Right lobe of liver (tissue), 6 donors: ENCODE measurements at places on chromosomes 4 and X. TPM values are rescaled to one million over a fixed set of nuclear protein-coding genes. Genes with fewer than 3 reads are reported as not detected.

DNA sequence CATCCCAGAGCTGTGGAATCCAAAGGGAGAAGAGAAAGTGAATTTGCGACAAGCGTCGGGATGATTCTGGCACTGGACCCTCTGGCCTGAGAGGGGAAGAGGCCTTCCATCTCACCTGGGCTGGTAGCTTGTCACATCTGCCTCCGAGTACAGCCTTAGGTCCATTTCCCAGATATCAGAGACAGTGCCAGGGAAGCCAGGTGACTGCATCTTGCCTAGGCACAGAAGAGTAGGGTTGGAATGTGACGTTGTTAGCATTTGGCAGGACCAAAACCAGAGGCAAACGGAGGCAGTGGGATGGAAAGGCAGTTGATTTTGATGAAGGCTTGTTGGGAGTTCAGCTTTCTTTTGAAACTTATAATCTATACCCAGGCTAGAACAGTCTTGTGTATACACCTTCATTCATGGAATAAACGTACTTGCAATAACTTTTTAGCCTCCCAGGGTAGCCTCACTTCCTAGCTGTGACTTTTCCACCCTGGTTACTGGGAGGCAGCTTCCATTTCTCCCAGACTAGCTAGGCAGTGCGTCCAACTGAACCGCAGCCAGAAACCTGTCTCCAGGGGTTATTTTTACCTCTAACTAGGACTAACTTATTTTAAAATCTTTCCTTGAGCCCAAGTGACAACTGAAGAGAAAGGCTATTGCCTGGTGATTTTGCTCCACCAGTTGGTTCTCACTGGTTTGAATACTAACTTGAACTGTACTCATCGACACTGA lies 5.9 kb downstream of the SOD3 start:
- no peaks in the 10 kb centered on the region for H3K27me3 ChIP-seq
- H3K36me3 ChIP-seq: no peaks in the 10 kb centered on the region
- no peaks in the 10 kb centered on the region for H3K4me1 ChIP-seq
- no peak overlapping the region for H3K27ac ChIP-seq
- no peak overlapping the region for H3K4me3 ChIP-seq

- no peaks in the 10 kb centered on the region for H3K4me1 ChIP-seq
- H3K4me3 ChIP-seq: no peak overlapping the region
- no peak overlapping the region for H3K27ac ChIP-seq
- DNase-seq: no peak
- H3K36me3 ChIP-seq: no peaks in the 10 kb centered on the region
- H3K27me3 ChIP-seq: no peaks in the 10 kb centered on the region
Measured at GRCh38 chr4:93237521-93237920, 591.0 kb upstream of the ATOH1 start.

DNA sequence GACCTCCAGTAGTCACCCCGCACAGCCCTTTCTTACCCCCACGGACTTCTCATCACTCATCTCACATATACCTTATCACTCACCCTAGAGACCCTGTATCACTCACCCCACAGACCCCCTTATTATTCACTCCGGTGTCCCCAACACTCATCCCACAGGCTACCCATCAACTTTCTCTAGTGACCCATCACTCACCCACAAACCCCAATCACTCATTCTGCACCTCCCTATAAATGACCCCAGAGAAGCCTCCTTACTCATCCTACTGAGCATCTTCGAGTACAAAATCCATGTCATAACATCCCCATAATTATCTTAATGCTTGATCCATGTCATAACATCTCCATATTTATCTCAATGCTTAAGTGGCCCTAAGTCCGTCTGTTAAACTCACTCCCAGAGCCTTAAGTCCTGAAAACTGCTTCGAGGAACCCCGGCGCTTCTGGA lies 934 bp downstream of the ZNF41 start:
- H3K4me1 ChIP-seq: no peaks in the 10 kb centered on the region
- peak overlapping the region; percentile 93 for H3K27ac ChIP-seq
- no peaks in the 10 kb centered on the region for H3K36me3 ChIP-seq
- H3K4me3 ChIP-seq: peak overlapping the region; percentile 80
- no peaks in the 10 kb centered on the region for H3K27me3 ChIP-seq

DNA sequence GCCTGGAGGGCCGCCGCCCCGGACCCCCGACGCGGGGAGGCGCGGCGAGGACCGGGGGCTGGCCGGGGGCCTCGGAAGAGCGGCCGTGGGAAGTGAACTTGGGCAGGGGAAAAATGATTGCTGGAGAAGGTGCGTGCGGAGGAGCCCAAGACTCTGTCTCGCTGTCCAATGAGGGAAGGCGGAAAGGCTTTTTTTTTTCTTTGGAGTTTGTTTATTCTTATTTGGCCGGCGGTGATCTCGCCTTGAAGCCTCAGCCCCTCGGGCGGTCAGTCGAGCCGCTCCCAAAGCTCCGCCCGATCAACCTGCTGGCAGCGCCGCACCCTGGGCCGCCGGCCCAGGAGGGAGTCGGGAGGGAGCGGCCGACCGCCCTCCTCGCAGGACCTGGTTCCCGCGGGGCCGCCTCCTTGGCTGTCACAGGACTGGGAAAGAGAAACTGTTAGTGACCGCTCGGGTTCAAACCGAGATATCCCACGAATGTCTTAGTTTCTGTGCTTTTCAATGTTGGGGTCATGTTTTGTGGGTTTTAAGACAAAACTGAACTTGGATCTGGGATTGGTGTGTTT lies 2.5 kb downstream of the CPEB2 start:
- peak; percentile 96 for DNase-seq
- peak overlapping the region; percentile 100 for H3K27ac ChIP-seq
- peaks cover 20% of the 10 kb centered on the region for H3K36me3 ChIP-seq
- no peaks in the 10 kb centered on the region for H3K27me3 ChIP-seq

DNA sequence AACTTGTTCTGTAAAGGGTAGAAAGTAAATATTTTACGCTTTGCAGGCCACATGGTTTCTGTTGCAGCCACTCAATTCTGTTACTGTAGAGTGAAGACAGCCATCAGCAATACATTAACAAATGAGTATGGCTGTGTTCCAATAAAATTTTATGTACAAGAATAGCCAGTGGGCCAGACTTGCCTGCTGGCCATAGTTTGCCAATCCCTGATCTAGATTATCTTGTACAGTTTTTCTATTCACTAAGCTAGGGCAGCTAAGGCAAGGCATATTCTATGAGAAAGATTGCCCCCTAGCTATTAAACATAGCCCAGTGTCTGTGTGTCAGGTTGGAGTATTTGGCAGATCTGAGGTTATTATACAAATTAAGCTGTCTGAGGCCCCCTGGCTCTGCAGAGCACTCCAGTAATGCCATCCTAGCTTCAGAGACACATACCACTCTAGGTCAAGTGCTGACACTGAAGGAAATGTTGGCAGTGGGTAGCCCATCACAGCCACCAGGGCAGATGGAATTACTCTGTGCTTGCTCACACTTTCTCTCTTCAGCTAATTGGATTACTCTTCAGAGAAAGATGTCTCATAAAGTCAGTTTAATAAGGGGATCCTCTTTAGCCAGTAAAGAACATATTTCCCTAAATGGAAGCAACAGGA lies 40.7 kb downstream of the MTTP start:
- H3K4me3 ChIP-seq: no peak overlapping the region
- peaks cover 66% of the 10 kb centered on the region for H3K36me3 ChIP-seq
- H3K4me1 ChIP-seq: no peaks in the 10 kb centered on the region
- no peak for DNase-seq
- no peaks in the 10 kb centered on the region for H3K27me3 ChIP-seq

DNA sequence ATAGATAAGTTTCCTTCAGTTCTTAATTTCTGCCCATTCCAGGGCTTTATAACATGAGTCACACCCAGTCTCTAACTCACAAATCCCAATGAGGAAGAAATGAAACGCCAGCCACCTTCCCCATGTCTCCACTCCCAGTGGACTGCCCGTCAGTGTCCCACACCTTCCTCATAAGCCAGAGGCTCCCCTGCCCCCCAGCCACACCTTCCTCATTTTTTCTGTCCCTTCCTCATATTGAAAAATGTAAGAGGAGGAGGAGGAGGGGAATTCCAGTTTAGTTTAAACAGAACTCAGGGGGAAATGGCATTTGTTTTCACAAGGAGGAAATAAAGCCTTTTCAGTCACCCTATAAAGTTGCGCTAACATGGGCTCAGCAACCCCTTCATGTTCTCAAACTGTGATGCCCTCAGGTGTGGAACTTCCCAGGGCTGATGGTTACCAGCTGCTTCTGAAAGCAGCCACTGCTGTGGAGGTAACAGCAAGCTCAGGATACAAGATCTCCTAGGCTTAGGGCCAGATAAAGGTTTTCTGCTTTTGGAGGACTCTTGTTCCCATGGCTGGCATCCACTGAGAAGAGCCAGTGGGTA lies 97.8 kb downstream of the PARM1 start:
- H3K4me3 ChIP-seq: no peak overlapping the region
- no peaks in the 10 kb centered on the region for H3K27me3 ChIP-seq
- DNase-seq: peak; percentile 56
- H3K4me1 ChIP-seq: no peaks in the 10 kb centered on the region
- no peaks in the 10 kb centered on the region for H3K36me3 ChIP-seq
- H3K27ac ChIP-seq: no peak overlapping the region

DNA sequence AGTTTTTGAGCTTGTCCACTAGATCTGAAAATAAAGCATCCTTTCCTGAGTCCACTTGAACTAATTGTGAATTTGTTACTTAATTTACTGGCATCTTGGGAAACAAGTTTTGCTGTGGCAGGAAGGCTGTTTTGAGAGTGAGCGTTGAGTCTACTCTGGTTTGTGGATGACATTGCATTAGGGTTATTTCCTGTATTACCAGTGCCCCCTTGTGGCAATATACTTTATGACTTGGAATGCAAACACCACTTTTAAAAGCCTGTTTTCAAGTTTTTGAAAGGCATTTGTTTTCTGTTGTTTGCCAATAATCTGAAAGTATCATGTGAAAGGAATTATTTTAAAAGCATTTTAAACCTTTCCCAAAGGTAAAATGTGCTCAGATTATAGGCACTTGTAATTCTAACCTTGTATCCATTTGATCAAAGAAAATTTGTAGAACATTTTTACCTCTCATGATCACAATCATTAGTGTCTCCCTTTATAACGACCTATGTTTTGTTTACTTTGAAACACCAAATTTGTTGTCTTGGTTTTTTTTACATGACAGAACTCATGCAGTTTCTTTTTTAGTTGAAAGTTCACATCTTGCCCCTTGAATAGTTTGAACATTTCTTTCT lies 18.0 kb upstream of the CYP2U1 start:
- no peak overlapping the region for H3K27ac ChIP-seq
- no peak for DNase-seq
- H3K27me3 ChIP-seq: no peaks in the 10 kb centered on the region
- no peaks in the 10 kb centered on the region for H3K36me3 ChIP-seq

DNA sequence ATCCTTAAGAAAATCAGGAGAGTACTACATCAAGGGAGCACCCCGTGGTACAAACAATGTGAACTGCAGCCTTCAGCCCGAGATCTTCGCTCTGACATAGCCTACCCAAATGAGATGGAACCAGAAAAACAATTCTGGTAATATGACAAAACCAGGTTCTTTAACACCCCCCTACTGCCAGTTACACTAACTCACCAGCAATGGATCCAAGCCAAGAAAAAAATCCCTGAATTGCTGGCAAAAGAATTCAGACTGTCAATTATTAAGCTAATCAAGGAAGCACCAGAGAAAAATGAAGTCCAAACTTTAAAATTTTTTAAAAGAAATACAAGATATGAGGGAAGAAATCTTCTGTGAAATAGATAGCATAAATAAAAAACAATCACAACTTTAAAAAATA lies 101.7 kb upstream of the KLF8 start:
- no peaks in the 10 kb centered on the region for H3K27me3 ChIP-seq
- no peak for DNase-seq
- no peaks in the 10 kb centered on the region for H3K36me3 ChIP-seq
- H3K27ac ChIP-seq: no peak overlapping the region
- no peaks in the 10 kb centered on the region for H3K4me1 ChIP-seq
- H3K4me3 ChIP-seq: no peak overlapping the region

DNA sequence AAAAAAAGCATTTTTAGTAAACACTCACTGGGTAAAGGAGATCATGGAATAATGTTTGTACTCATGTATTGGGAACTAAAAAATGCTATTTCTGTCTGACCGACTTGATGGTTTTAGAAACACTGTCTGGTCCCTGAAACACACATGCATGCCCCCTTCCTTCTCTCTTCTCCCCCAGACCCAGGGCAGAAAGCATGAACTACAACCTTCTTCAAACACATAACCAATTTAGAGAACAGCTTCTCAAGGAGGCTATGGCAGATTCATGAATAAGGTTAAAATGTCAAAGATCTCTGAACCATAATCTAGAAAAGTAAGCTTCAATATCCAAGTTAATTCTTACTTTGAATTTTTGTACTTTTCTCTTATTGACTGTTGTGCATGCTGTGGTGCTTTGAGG lies 6.0 kb downstream of the CCNA2 start:
- no peaks in the 10 kb centered on the region for H3K36me3 ChIP-seq
- no peak overlapping the region for H3K27ac ChIP-seq
- no peaks in the 10 kb centered on the region for H3K4me1 ChIP-seq
- DNase-seq: no peak

- H3K4me1 ChIP-seq: no peaks in the 10 kb centered on the region
- DNase-seq: no peak
- H3K36me3 ChIP-seq: no peaks in the 10 kb centered on the region
- no peak overlapping the region for H3K27ac ChIP-seq
- H3K4me3 ChIP-seq: no peak overlapping the region
- H3K27me3 ChIP-seq: no peaks in the 10 kb centered on the region
Measured at GRCh38 chrX:103565197-103565596, 20.1 kb upstream of the TCEAL4 start.

- H3K27me3 ChIP-seq: no peaks in the 10 kb centered on the region
- no peaks in the 10 kb centered on the region for H3K4me1 ChIP-seq
- H3K27ac ChIP-seq: no peak overlapping the region
- DNase-seq: no peak
Measured at GRCh38 chr4:156892805-156893204, 78.8 kb downstream of the PDGFC start.

DNA sequence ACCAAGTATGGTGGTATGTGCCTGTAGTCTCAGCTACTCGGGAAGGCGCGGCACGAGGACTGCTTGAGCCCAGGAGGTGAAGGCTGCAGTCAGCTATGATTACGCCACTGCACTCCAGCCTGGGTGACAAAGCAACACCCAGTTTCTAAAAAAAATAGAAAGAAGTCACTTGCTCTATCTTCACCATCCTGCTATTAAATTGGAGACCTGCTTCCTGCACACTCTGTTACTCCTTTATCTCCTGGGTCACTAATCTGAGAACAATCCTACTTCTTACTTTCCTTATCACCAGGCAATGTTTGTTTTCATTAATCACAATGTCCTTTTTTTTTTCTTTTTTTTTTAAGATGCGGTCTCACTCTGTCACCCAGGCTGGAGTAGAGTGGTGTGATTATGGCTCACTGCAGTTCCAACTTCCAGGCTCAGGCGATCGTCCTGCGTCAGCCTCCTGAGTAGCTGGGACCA lies 16.2 kb downstream of the PRKX start:
- DNase-seq: no peak
- H3K27ac ChIP-seq: no peak overlapping the region
- no peak overlapping the region for H3K4me3 ChIP-seq
- H3K27me3 ChIP-seq: no peaks in the 10 kb centered on the region

Gene SYTL5
- 2.4 TPM for total RNA-seq

Gene FGF16
- total RNA-seq: not detected

Gene NPY5R
- 0.11 TPM for total RNA-seq

Gene SAP30
- 3.5 TPM for total RNA-seq

Gene MAGEA2B
- not detected for total RNA-seq

Gene JAKMIP1
- total RNA-seq: not detected

Gene PGM2
- 16.3 TPM for total RNA-seq
